ENCODE measurements at places on chromosomes 7 and 10.

- DNase-seq = no peak
Observed at GRCh38 chr10:47288916-47289495, 11.0 kb upstream of the GDF10 start.

- no peak for DNase-seq
Observed at GRCh38 chr7:102834999-102835398, 77.8 kb upstream of the LRRC17 start.

DNA sequence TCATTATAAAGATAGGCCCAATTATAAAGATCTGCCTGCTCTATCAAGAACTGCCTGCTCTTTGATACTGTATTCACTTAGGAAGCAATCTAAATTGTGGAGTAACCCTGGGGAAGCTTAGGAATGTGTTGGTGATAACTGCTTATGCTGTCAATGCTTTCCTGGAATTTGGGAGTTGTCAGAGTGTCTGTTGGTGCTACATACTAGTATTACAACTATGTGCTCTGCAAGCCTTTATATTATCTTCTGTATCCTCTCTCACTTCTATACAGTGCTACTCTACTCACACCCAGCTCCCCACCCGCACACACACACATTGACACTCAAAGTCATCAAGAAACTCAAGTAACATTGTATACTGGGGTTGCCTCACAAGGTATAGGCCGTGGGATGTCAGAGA lies 6.1 kb downstream of the ZNF277 start:
- DNase-seq = no peak

DNA sequence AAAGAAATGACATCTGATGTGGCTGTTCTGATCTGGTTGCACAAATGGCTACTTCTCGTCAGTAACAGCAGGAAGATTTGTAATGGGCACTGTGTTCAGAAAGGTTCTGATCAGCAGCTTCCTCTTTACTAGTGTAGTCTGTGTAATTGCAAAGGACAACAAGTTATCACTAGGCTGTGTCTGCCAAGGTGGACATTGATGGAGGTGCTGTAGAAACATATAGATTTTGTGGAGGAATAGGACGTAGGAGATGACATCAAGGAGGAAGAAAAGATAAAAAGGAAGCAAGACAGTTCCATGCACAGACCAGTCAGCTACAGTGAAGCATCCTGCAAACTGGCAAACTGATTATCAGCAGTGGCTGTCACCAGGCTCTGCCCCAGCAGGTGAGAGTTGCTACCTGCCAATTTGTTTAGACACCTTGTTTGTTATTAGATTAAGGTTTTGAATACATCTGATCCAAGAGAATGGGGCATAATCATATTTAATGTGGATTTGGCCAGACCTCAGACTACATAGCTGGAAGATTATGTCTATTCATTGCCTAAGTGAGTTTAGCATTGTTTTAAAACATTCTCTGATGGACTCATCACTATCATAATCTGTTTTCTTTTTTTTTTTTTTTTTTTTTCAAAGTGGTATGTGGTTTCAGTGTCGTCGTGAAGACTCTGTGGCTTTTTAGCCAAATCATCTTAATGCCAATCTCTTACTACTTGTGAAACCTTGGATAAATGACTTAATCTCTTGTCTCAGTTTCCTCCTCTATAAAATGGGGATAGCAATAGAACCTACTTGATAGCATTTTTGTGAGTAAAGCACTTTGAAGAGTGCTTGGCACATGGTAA lies 417.9 kb upstream of the LRGUK start:
- no peak for DNase-seq

DNA sequence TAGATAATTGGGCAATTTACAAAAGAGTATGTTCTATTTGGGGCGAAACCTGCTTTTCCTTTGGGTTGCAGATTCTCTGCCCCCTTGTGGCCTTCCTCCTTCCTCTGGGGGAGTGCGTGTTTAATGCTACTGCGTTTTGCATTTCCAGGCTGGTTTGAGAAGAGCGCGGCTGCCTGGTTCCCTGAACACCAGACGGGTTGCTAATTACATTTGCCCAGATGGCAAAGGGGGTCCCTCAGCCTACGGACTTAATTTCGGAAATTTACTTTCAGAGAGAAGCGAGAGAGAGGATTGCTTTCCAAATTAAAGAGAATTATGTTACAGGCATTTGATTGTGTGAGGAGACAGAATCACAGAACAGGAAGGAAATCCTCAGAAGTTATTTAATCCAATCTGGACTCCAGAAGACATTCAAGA lies 91.9 kb upstream of the JAZF1 start:
- no peak for DNase-seq

- no peak for DNase-seq
Observed at GRCh38 chr10:72729528-72729927, 37.6 kb downstream of the MCU start.

DNA sequence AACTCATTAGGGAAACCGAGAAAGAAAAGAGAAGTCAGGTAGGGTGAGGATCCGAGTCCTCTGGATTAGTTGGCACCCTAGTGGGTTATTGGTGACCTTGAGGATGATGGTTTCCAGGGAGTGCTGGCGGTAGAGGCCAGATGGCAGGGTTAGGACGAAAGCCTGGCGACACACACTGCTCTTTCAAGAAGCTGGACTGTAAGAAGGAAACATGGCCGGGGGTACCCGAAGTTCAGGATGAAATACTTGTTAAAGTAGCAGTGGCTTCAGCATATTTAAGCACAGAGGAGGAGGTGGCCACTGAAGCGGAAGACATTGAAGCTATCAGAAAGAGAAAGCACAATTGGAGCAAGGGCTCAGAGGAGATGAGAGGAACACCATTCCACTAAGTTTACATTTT lies 224.6 kb downstream of the RELN start:
- no peak for DNase-seq

DNA sequence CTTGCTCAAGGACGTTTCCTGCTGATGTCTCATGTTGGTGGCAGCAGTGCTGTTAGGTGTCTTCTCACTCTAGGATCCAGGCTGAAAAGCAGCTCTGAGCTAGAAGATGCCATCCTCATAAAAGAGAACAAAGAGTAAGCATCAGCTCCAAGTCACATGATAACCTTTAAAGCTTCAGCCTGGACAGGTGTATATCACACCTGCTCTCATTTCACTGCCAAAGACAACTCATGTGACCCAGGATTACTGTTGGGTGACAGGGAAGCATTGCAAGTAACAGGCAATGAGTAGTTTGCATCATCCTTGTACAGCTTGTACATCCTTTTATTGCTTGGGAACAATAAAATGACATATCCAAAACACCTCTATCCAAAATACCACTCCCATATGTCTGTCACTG lies 423.4 kb upstream of the DPP6 start:
- no peak for DNase-seq

Measured in stimulated activated CD8-positive, alpha-beta memory T cell treated with anti-CD3 and anti-CD28 coated beads, Interleukin-7, amount 100 ng/mL, for 1 hour (primary cell).